ENCODE measurements at places on chromosomes 13 and 19.

DNA sequence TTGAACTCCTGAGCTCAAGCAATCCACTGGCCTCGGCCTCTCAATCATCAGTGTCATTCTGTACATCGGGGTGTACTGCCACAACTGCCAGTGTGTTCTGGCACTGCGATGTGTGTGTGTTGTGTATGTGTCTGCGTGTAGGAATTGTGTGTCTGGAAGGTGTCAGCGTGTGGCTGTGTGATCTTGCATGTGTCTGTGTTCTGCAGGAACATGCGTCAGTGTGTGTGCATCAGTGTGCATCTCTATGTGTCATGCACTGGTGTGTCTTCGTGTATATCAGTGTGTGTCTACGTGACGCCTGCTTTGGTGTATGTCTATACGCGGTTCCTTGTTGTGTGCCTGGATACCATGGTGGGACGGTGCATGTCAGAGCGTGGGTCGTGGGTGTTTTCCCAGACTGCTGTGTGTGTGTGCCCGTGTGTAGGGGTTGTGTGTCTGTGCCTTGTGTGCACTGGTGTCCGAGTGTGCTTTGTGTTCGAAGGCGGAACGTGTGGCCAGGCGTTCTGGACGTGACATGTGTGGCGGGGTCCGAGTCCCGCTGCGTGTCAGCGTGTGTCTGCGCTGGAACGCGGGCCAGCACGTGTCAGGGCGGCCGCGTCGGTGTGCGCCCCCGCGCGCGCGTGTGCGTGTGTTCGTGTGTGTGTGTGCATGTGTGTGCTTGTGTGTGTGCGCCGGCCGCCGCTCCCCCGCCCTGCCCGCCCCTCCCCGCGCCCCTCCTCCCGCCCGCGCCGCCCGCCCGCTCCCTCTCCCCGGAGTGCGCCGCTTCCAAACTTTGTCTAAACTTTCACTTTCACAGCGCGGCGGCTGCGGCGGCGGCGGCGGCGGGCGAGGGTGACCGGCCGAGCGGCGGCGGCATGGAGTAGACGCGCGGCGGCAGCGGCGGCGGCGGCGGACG is at the start of gene NFIX:
NFIX (plus strand) TSS at position 775 of the 895 bp plus-strand sequence. CDS start 363 bp downstream, outside the sequence.
- peaks cover 35% of the 10 kb centered on the region for H3K4me1 ChIP-seq
- H3K36me3 ChIP-seq = no peaks in the 10 kb centered on the region
- peak within 1 kb of the TSS; percentile 69 for H3K4me3 ChIP-seq

DNA sequence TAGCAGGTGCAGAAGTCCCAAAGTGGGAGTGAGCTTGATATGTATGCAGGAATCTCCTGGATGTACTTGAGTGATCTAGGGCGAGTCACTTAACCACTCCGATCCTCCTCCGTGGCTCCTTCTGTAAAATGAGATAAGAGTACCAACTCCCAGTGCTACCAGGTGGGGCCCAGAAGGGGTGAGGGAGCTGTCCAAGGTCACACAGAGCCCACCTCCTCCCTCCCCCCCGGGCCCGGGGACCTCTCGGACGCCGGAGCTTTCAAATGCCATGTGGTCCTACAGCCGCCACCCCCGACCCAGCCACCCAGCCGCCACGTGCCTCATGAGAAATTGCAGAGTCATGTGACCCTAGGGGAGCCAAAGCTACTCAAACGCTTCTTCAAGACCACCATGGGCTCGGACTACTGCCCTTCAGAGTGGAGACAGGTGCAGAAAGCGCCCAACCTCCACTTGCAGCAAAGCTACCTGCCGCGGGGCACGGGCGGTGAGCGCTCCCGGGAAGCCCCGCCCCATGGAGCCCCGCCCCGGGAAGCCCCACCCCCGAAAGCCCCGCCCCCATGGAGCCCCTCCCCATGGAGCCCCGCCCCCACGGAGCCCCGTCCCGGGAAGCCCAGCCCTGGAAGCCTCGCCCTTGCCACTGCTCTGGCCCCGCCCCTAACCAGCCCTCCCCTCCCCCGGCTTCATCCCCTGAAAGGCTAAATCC is 10.1 kb upstream of the ZNF358 start:
- peaks cover 51% of the 10 kb centered on the region for H3K27me3 ChIP-seq
- DNase-seq = no peak
- H3K36me3 ChIP-seq = no peaks in the 10 kb centered on the region
- H3K4me1 ChIP-seq = peaks cover 5% of the 10 kb centered on the region
- H3K4me3 ChIP-seq = peak overlapping the region; percentile 9

GRCh38 chr19:1227304-1228054 is 10.3 kb downstream of the CBARP start:
- no peaks in the 10 kb centered on the region for H3K27me3 ChIP-seq
- peaks cover 28% of the 10 kb centered on the region for H3K4me1 ChIP-seq
- no peak for DNase-seq
- no peaks in the 10 kb centered on the region for H3K36me3 ChIP-seq
- no peak overlapping the region for H3K4me3 ChIP-seq

DNA sequence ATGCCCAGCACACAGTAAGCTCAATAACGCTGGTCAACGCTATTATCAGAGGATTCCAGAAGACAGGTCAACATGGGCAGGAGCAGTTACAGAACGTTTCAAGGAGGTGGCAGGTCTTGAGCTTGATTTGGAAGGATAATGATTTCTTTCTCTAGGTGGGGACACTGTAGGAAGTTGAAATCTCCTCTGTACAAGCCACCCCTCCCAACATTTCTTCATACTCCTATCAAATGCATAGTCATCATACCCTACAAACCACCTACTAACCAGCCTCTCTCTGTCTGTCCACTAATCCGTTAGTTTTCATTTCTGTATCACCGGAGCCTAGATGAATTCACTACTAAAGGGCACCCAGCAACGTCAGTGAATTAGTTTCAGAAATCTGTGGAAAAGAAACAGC is 1.3 kb downstream of the ATP7B start:
- no peak for DNase-seq
- no peaks in the 10 kb centered on the region for H3K36me3 ChIP-seq
- H3K4me1 ChIP-seq = peaks cover 4% of the 10 kb centered on the region
- H3K27ac ChIP-seq = no peak overlapping the region
- no peak overlapping the region for H3K4me3 ChIP-seq
